ENCODE measurements at places on chromosomes 13 and 19. TPM values are rescaled to one million over a fixed set of nuclear protein-coding genes. Genes with fewer than 3 reads are reported as not detected.

VSTM2B gene
- total RNA-seq = 1.2 TPM

KIR2DL1 gene
- total RNA-seq = not detected

MYO16 gene
- 0.22 TPM for total RNA-seq

CCDC9 gene
- total RNA-seq = 29.8 TPM

LHB gene
- total RNA-seq = not detected

DNA sequence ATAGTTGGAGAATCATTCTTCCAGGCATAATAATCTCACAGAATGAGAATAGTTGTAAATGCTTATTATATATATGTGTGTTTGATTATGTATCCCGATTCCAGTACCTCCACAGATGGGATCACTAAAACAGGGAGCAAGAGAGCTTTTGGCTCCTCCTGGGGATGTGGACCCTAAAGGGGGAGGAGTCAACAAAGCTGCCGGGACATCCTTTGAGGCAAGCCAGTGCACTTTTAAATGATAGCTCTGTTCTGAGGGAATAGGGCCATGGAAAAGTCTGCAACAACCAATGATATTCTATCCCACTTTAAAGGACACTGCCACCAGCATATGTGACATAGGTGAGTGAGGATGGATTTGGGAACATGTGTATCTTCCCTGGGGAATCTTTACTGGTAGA is 40.8 kb downstream of the SLITRK5 start:
- DNase-seq = no peak

DNA sequence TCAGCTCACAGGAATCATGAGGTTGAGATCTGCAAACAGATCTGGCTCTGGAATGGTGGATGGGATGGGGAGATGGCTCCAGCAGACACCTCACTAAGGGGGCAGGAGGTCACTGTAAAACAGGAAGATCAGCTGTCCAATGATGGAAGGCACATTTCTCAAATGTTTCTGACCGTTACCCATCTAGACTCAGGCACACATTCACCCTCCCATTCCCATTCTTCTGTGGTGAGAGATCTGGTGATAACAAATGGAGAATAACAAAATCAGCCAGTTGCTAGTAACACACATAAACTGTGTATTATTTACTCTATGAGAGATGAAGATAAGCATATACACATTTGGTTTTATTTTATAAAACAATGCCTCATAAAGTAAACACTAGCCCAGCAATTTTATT is 235.9 kb downstream of the TSHZ3 start:
- no peak for DNase-seq

- DNase-seq = no peak
Measured at GRCh38 chr19:15404097-15404779, 14.6 kb downstream of the AKAP8L start.

DNA sequence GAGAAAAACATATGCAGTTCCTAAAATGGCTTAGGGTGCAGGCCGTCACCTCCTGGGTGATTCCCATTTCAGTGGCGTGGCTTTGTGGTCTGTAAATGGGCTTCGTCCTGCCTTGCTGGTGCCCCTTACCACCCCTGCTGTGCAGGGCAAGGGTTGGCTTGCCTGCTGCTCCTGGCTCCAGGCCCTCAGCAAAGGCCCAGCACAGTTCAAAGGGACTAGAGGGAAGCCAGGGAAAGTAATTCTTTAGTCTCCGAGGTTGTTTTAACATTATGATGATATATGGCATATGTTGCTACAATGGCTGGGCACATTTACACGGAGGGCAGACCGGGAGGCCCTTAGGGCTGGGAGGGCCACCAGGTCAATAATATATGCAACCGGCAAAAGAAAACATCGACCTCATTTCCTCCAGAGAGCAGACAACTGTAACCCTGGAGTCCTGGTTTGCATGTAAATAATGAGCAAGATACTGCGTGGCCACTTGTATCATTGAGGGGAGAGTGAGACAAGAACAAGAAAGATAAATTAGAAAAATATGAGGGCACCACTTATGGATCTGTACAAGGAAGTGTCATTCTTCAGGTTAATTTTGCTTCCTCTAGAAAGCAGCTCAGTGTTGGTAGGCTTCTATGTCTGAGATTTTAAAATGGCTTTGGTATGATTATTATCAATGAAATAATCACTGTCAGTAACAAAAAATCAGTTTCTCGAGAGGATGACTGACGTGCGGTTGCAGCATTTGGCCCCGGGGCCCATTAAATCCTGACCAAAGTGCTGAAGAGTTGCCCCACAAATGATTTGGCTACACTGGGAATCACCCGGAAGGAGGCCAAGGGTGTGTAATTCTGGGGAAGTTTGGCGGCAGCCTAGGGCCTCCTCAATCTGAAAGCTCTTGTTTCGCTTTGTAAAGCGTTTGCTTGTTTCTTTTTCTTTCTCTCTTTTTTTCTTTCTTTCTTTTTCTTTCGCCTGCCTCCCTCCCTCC is 32.8 kb upstream of the URI1 start:
- DNase-seq = no peak
